ENCODE measurements at places on chromosomes 2 and 18.
A peak's percentile ranks its signal among the peaks of the same experiment; 100 is the strongest.

DNA sequence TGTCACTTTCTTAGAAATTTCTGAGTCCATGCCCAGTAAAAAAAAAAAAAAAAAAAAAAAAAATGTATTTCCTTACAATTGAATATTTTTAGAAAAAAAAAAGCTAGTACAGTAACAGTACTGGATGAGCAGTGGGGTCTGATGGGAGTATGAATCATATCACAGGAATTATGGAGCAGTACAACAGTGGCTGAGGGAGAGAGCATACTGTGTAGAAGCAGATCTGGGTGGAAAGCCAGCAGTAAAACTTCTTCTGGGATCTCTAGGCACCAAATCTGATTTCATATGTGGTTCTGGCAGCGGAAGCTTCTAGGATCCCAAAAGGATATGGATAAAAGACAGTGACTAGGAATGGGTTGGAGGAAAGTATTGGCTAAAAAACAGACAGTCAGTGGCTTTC is 414.9 kb upstream of the FSHR start:
- no peak for DNase-seq

GRCh38 chr18:64202210-64202836 is 53.4 kb upstream of the LINC00305 start:
- no peak for DNase-seq

DNA sequence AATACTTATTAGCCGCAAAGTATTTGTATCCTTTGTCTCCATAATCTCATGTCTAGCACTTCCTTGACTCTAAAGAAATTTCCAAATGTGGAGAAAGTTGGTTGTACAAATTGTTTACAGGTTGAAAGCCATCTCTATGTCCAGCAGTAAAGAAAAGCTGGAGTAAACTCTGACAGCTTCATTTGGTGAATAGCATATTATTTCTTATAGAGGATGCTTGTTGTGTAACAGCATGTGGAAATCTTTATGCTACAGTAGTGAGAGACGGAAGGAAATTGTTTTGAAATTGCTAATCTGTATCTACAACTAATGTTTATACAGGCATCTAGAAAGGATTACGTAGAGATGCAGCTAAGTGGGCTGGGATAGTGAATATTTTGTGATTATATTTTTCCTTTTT is 78.5 kb downstream of the UGGT1 start:
- DNase-seq = no peak

DNA sequence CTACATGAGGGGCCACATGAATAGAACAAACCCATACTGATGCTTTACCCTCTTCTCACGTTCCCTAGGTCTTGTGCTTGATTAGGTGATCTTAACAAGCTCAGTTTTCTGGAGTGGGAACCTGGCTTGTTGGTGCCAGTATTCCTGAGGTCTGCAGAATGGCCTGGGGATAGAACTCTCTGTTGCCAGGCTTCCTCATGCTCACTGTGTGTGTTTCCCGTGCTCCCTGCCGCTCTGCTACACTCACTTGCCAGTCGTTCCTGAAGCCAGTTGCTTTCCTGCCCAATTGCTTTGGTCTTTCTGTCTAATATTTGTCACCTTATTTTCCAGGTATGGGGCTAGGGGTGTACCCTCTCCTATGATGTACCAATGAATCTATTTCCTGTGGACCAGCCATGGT is 2111.5 kb upstream of the PIK3C3 start:
- DNase-seq = no peak

GRCh38 chr2:42230891-42231290 is 61.7 kb downstream of the EML4 start:
- no peak for DNase-seq

GRCh38 chr2:45929674-45930395 is 278.4 kb downstream of the PRKCE start:
- DNase-seq = no peak

- peak; percentile 75 for DNase-seq
These were observed 81.8 kb upstream of the GAREM1 start for GRCh38 chr18:32552421-32553030.

GRCh38 chr2:197516393-197516761 is 511 bp downstream of the MOB4 start:
- no peak for DNase-seq
